Cardiac muscle cell (in vitro differentiated cells and primary cell): ENCODE measurements at places on chromosomes 3 and 15. TPM values are rescaled to one million over a fixed set of nuclear protein-coding genes. Genes with fewer than 3 reads are reported as not detected.
A peak's percentile ranks its signal among the peaks of the same experiment; 100 is the strongest.

DNA sequence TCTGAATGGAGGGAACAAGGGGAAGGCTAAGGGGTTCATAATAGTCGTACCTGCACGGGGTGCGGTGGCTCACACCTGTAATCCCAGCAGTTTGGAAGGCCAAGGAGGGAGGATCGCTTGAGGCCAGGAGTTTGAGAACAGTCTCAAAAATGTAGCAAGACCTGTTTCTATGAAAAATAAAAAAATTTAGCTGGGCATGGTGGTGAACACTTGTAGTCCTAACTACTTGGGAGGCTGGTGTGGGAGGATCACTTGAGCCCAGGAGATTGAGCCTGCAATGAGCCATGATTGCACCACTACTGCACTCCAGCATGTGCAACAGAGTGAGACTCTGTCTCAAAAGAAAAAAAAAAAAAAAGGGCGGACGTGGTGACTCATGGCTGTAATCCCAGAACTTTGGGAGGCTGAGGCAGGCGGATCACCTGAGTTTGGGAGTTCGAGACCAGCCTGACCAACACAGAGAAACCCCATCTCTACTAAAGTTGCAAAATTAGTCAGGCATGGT is 17.9 kb upstream of the HDAC11 start:
- no peaks in the 10 kb centered on the region for H3K27me3 ChIP-seq
- H3K4me3 ChIP-seq, result no peak overlapping the region
- peaks cover 38% of the 10 kb centered on the region for H3K4me1 ChIP-seq
- DNase-seq, result no peak
- H3K36me3 ChIP-seq, result no peaks in the 10 kb centered on the region
- peak overlapping the region; percentile 43 for H3K27ac ChIP-seq

DNA sequence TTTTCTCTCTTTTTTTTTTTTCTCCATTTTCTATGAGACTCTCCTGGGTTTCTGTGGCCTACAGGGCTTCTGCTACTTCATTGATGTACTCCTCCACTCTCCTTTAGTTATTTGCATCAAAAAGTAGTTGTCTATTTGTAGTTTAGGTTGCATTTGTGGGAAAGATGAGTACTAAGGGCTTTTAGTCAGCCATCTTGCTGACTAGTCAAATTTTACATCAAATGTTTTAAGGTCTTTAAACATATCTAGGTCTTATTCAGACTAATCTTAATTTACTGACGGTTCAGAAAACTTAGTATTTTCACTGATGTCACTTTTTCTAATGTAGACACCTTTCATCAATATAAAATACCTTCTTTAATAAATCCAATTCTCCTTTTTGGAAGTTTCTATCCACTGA is 871.0 kb downstream of the PLOD2 start:
- no peak for DNase-seq
- no peak overlapping the region for H3K27ac ChIP-seq
- no peak overlapping the region for H3K4me3 ChIP-seq
- H3K27me3 ChIP-seq, result no peaks in the 10 kb centered on the region
- H3K4me1 ChIP-seq, result no peaks in the 10 kb centered on the region

Gene CHRNA3
- 2.9 and 6.9 TPM in 2 replicates for total RNA-seq

Gene SATB1
- 33.2 and 52.2 TPM in 2 replicates for total RNA-seq

- no peak for DNase-seq
- no peak overlapping the region for H3K27ac ChIP-seq
- H3K36me3 ChIP-seq, result no peaks in the 10 kb centered on the region
- H3K27me3 ChIP-seq, result no peaks in the 10 kb centered on the region
- H3K4me3 ChIP-seq, result no peak overlapping the region
These were observed 406.0 kb downstream of the ZBTB20 start for GRCh38 chr3:114741066-114741465.

Gene TAMM41
- 11.5 and 17.4 TPM in 2 replicates for total RNA-seq

DNA sequence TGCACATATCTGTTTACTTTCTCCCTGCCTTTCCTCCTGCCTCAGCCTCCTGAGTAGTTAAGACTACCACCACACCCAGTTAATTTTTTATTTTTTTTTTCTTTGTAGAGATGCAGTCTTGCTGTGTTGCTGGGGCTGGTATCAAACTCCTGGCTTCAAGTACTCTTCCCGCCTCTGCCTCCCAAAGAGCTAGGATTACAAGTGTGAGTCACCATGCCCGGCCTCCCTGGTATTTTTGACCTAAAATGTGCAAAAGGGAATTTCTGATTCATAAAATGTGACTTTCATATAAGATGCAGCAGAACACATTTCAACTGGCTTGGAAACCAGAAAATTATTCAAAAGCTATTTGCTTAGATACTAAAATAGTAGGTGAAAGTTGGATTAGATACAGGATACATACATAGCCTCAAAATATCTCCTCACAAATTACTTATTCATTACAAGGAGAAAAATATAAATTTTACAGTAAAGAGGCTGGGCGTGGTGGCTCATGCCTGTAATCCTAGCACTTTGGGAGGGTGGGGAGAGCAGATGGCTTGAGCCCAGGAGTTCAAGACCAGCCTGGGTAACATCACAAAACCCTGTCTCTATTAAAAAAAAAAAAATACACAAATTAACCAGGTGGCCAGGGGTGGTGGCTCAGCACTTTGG is 32.0 kb downstream of the MAP4 start:
- no peaks in the 10 kb centered on the region for H3K4me1 ChIP-seq
- H3K27me3 ChIP-seq, result no peaks in the 10 kb centered on the region
- no peaks in the 10 kb centered on the region for H3K36me3 ChIP-seq
- no peak overlapping the region for H3K27ac ChIP-seq
- peak; percentile 74 for DNase-seq

GRCh38 chr3:193343726-193344222 is 34.8 kb downstream of the ATP13A5 start:
- peaks cover 20% of the 10 kb centered on the region for H3K4me1 ChIP-seq
- H3K4me3 ChIP-seq, result no peak overlapping the region
- H3K36me3 ChIP-seq, result no peaks in the 10 kb centered on the region
- no peak overlapping the region for H3K27ac ChIP-seq
